Naive B cell (primary cell): ENCODE measurements at places on chromosomes 6 and 20. TPM values are rescaled to one million over a fixed set of nuclear protein-coding genes. Genes with fewer than 3 reads are reported as not detected.

DNA sequence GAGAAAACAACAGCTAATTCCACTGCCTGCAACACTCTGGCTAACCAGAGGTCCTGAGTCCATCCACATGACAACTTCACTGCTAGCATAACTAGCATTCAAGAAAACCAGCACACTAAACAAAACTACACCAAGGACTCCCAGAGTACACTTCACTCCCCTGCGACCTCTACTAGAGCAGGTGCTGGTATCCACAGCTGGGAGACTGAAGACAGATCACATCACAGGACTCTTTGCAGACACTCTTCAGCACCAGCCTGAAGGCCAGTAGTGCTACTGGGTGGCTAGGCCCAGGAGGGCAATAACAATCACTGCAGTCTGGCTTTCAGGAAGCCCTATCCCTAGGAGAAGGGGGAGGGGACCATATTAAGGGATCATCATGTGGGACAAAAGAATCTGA lies 54.4 kb upstream of the MYB start:
- no peak for DNase-seq
- H3K27ac ChIP-seq: no peak overlapping the region
- H3K4me3 ChIP-seq: no peak overlapping the region
- H3K27me3 ChIP-seq: no peaks in the 10 kb centered on the region

GRCh38 chr20:62069741-62070216 lies 4.1 kb upstream of the TAF4 start:
- no peak overlapping the region for H3K4me3 ChIP-seq
- DNase-seq: no peak
- peaks cover 17% of the 10 kb centered on the region for H3K4me1 ChIP-seq
- peaks cover 4% of the 10 kb centered on the region for H3K36me3 ChIP-seq

DNA sequence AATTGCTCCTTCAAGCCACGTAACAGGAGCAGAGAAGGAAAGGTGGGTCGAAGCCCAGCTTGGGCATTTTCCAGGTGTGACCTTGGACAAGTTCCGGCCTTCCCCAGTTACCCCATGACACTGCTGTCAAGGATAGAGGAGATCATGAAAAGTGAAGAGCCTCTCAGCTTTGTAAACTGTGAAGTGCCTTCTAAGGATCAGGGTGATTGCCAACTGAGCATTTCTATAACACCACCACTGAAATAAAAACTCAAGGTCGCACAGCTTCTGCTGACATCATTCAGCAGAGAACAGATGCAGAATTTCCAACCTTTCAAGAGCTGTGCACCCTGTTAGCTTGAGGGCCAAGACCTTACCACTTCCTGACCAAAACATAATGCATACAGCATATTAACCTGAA lies 24.0 kb upstream of the ZMYND8 start:
- no peaks in the 10 kb centered on the region for H3K36me3 ChIP-seq
- H3K27ac ChIP-seq: no peak overlapping the region
- H3K4me3 ChIP-seq: no peak overlapping the region
- no peak for DNase-seq
- H3K4me1 ChIP-seq: peaks cover 17% of the 10 kb centered on the region
- no peaks in the 10 kb centered on the region for H3K27me3 ChIP-seq

DNA sequence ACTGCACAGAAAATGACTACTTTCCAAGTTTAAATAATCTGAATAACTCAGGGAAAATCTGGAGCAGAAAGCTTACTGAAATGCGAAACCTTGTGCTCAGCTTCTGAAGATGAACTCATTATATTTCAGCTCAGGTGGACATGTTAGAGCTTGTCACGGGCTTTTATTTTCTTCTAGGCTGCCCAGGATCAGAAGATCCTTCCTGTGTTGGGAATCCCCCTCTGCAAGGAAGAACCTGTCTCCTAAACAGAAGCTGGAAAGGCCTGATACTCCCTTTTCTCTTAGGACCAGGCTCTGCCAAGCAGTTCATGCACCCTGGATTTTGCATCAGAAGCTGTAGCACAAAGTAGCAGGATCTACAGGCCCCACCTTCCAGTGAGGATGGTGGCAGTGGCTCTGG lies 5.1 kb upstream of the SLC2A12 start:
- no peak for DNase-seq
- H3K27ac ChIP-seq: no peak overlapping the region
- H3K4me3 ChIP-seq: no peak overlapping the region
- H3K36me3 ChIP-seq: no peaks in the 10 kb centered on the region
- peaks cover 3% of the 10 kb centered on the region for H3K4me1 ChIP-seq

- no peak overlapping the region for H3K27ac ChIP-seq
- peaks cover 9% of the 10 kb centered on the region for H3K4me1 ChIP-seq
- H3K27me3 ChIP-seq: peaks cover 4% of the 10 kb centered on the region
Observed at GRCh38 chr6:5059036-5059896, 25.9 kb upstream of the PPP1R3G start.

GRCh38 chr6:118574051-118574865 lies 26.2 kb downstream of the PLN start:
- H3K4me1 ChIP-seq: no peaks in the 10 kb centered on the region
- DNase-seq: no peak
- H3K36me3 ChIP-seq: peaks cover 44% of the 10 kb centered on the region
- H3K27me3 ChIP-seq: no peaks in the 10 kb centered on the region

- H3K27me3 ChIP-seq: no peaks in the 10 kb centered on the region
- H3K27ac ChIP-seq: peak overlapping the region; percentile 95
- H3K4me1 ChIP-seq: peaks cover 24% of the 10 kb centered on the region
- no peak for DNase-seq
Observed at GRCh38 chr6:155314773-155315515, 660 bp upstream of the TFB1M start.

GRCh38 chr6:155828989-155829388 lies 373.4 kb upstream of the NOX3 start:
- no peak overlapping the region for H3K4me3 ChIP-seq
- no peak for DNase-seq
- no peak overlapping the region for H3K27ac ChIP-seq

- H3K27me3 ChIP-seq: no peaks in the 10 kb centered on the region
- no peak overlapping the region for H3K27ac ChIP-seq
- no peak for DNase-seq
- H3K4me3 ChIP-seq: no peak overlapping the region
- H3K36me3 ChIP-seq: peaks cover 25% of the 10 kb centered on the region
- H3K4me1 ChIP-seq: peaks cover 23% of the 10 kb centered on the region
Observed at GRCh38 chr6:157905590-157906342, 75.9 kb upstream of the SYNJ2 start.

DNA sequence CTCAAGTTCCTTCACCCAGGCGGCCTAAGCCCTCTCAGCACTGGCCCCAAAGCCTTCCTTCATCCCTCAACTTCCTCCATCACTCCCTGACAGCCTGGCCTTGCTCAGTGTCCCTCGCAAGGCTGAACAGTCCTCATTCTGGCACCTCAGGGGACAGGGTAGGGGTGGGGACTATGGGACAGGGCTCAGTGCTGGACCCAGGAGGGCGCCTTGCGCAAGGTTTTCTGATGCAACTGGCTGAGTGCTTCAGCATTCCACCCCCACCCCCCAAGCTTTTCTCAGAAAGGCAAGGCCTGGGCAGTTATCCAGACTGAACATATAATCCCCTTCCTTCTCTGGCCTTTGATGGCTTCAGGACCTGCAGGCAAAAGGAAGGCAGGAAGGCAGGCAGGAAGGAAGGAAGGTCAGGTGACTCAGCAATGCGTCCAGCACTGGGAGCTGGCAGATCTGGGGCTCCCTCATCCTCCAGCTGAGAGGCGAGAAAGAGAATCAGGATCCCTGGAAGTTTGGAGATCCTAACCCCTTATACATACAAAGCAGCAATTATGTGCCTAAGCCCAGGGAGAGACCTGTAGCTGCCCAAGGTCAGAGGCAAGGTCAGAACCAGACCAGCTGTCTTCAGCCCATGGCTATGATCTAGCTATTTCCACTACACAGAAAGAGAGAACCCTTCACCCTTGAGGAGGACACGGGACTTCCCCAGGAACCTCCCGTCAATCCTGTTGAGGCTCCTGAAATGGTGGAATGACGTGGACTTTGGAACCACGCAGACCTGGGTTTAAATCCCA lies 8.6 kb upstream of the TRIB3 start:
- H3K27me3 ChIP-seq: peaks cover 14% of the 10 kb centered on the region
- no peak overlapping the region for H3K27ac ChIP-seq
- no peak for DNase-seq
- no peak overlapping the region for H3K4me3 ChIP-seq
- H3K4me1 ChIP-seq: no peaks in the 10 kb centered on the region

DNA sequence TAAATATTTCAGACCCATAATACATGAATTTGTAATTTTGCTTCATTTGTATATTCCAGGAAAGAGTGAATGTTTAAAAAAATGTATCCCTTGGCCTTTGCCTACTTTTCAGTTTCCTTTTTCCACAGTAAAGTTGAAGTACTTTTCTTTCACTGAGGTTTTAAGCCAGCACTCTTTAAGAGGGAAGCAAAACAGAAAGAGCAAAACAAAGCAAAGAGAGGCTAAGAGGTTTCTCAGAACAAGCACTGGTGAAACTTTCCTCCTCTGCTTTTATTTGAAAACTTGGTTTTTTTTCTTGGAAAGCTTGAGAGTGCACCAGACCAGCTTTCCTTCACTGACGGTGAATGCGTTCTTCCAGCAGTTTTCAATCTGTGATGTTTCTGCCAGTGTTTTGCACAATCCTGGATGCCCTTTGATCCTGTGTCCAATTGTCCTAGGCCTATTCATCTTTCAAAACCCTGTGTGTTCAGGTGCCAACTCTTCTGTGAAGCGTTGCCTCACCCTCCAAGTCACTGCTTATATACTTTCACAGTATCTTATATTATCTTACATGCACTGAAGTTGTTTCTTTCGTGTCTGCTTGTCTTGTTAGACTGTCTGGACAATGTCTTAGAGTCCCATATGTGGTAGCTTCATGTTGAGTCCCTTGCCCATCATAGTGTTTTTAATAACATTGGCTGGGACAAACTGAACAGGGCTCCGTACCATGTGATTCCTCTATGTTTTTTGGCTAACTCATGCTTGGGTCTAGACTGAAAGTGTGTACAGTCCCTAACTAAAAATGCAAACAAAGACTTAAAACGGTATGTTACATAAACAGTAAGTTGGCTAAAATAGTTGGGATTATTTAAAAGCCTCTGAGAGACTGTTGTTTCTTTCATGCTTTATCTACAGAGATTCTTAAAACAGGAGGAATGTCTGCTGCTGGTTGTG lies 1.9 kb downstream of the RNF217 start:
- no peaks in the 10 kb centered on the region for H3K36me3 ChIP-seq
- H3K27me3 ChIP-seq: peaks cover 46% of the 10 kb centered on the region

CDH26 gene
- polyA plus RNA-seq: not detected
